H7 (cell line): ENCODE measurements at places on chromosomes 7 and 10.

- DNase-seq, result no peak
Measured at GRCh38 chr10:22631646-22632278, 82.6 kb downstream of the PIP4K2A start.

- no peak for DNase-seq
Measured at GRCh38 chr7:11616466-11616865, 215.5 kb downstream of the THSD7A start.

DNA sequence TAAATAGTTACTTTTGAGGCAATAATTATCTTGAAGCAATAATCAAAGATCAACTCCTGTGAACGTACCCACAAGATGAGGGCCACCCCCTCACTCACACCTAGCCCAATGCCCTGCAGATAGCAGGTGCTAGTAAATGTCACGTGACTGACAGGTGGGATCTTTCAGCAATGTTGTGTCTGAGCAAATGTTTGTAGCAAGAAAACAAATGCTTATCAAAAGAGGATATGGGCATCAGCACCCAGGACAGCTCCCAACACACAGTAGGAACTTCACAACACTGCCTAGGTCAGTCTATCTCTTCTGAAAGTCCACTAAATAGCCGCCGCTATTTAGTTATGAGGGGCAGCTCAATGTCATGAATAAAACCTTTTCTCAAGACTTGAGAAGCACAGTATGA is 120.8 kb upstream of the PDLIM1 start:
- DNase-seq, result peak; percentile 45

DNA sequence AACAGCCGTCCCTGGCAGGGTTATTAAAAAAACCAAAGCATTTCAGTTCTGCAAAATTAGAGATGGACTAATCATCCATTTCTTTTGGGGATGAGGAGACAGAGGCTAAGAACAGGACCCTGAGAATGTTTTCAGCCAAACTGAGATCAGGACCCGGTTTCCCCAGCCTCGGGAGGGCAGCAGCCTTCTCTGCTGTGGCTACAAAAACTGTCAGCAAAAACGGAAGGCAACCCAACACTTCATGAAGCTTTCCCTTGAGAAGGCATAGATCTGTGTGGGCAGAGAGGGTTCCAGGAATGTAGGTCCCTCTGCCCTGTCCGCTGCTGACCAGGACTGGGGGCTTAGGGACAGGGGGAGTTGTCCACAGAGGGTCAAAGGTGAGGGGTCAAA is 313.5 kb downstream of the TCERG1L start:
- no peak for DNase-seq

- DNase-seq, result no peak
Measured at GRCh38 chr7:108093341-108093740, 36.8 kb downstream of the LAMB4 start.

GRCh38 chr10:60903096-60903495 is 40.9 kb downstream of the RHOBTB1 start:
- DNase-seq, result no peak

GRCh38 chr7:45682836-45683555 is 108.8 kb downstream of the ADCY1 start:
- no peak for DNase-seq

- DNase-seq, result no peak
Measured at GRCh38 chr7:91299952-91300775, 35.9 kb downstream of the FZD1 start.

DNA sequence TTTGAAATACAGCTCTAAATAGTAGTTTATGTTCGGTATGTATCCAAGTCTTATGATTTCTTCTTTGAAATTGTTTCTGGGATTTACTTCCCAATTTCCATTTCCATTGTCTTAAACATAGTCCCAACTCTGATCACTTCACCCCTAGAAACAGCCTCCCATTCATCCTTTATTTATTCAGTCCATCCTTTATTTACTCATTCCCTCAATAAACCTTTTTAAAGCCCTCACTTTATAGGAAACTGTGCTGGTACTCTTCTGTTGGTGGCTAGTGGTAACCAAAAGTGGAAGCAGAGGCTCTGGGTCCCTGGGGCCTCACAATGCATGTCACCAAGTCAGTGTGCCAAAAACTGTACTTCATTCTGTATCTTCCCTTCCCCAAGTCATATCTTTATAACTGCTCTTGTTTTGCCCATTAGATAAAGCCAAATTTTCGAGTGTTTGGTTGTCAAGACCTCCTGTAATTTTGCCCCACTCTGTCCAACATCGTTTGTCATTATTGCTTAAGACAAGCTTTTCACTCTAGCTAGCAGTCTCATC is 3.9 kb upstream of the EPC1 start:
- DNase-seq, result no peak

DNA sequence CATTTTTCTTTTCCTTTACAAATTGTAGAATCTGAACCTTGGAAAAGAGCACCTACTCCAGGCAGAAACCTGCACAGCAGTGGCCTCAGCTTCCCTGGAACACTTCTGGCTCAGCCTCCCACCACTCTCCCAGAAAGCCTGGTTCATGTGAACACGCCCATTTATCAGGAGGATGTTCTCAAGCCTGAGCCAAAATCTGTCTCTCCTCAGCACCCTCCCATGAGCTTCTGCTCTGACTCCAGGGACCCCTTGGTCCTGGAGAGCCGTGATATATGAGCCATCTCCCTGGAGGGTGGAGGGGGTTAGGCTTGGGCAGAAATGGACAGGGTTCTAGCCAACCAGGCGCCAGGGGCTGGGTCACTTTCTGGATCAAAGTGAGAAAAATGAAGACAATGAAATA is 10.1 kb downstream of the GDF2 start:
- DNase-seq, result no peak
